ENCODE measurements at places on chromosomes 3 and 15. TPM values are rescaled to one million over a fixed set of nuclear protein-coding genes. Genes with fewer than 3 reads are reported as not detected.

The CLDN16 gene
- not detected for total RNA-seq

The SLC22A14 gene
- total RNA-seq, result under 0.01 TPM

The POLR2M gene
- total RNA-seq, result 99.9 TPM

The ARHGEF26 gene
- total RNA-seq, result 1.1 TPM

The FHIT gene
- total RNA-seq, result 4.8 TPM

The TGM4 gene
- total RNA-seq, result not detected

The FOXL2NB gene
- under 0.01 TPM for total RNA-seq

The CHRFAM7A gene
- total RNA-seq, result 10.2 TPM

The P2RY1 gene
- 7.8 TPM for total RNA-seq

The BOC gene
- total RNA-seq, result under 0.01 TPM

The SNRK gene
- 51.2 TPM for total RNA-seq

The TMC3 gene
- not detected for total RNA-seq

The RETNLB gene
- total RNA-seq, result not detected

The TUSC7 gene
- not detected for total RNA-seq

The ZNF80 gene
- not detected for total RNA-seq

The SPINK8 gene
- total RNA-seq, result not detected

The LRTM1 gene
- total RNA-seq, result not detected

The IL17RD gene
- total RNA-seq, result 0.27 TPM

The B3GNT5 gene
- total RNA-seq, result 8.6 TPM

The GHSR gene
- not detected for total RNA-seq

The ZNF620 gene
- 6.5 TPM for total RNA-seq

The LMAN1L gene
- total RNA-seq, result 0.27 TPM

The CCK gene
- not detected for total RNA-seq

The UROC1 gene
- under 0.01 TPM for total RNA-seq

The C3orf20 gene
- total RNA-seq, result under 0.01 TPM

The BFSP2 gene
- 0.27 TPM for total RNA-seq

The OR5H1 gene
- under 0.01 TPM for total RNA-seq

The RLBP1 gene
- not detected for total RNA-seq

The SPINT1 gene
- 60.3 TPM for total RNA-seq

The SERPINI2 gene
- 1.6 TPM for total RNA-seq

The GOLGA6L4 gene
- total RNA-seq, result 1.9 TPM

The IGF2BP2 gene
- total RNA-seq, result 39.6 TPM

The DUOXA2 gene
- under 0.01 TPM for total RNA-seq

The ILDR1 gene
- 0.54 TPM for total RNA-seq

The ARNT2 gene
- 0.54 TPM for total RNA-seq

The EPHA3 gene
- not detected for total RNA-seq

The RAB6B gene
- total RNA-seq, result 0.27 TPM

The SUCLG2 gene
- 1.3 TPM for total RNA-seq

The SPATA12 gene
- under 0.01 TPM for total RNA-seq

The CDHR4 gene
- 0.27 TPM for total RNA-seq

The CHRNA3 gene
- not detected for total RNA-seq

The CNTN4 gene
- 0.27 TPM for total RNA-seq

All from hematopoietic multipotent progenitor cell (in vitro differentiated cells).